HuH-7 (cell line): ENCODE measurements at places on chromosomes 2 and 18.

DNA sequence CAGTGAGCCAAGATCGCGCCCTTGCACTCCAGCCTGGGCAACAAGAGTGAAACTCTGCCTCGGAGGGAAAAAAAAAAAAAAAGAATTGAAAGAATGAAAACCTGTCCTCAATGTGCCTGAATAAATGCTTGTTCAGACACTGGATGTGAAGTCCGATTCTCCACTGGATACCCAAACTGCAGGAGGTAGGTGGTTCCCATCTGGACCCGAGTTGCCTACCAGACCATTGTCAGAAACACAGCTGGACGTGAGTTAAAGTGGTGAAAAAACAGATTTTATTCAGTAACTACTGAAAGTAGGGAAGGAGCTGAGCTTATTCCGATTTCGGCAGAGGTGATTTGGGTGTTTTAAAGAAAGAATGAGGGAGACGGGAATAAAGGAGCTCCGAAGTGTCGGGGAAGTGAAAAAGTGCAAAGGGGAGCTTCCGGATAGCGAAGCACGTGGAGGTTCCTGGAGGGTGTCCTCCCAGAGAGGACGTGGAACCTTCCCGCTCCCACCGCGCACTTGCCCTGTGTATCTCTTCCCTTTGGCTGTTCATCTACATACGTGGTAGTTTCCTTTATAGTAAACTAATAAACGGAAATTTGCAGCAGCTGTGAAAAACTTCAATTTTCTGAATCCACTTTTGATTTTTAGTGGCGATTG, 10.4 kb upstream of the ZDBF2 start:
- DNase-seq: no peak

DNA sequence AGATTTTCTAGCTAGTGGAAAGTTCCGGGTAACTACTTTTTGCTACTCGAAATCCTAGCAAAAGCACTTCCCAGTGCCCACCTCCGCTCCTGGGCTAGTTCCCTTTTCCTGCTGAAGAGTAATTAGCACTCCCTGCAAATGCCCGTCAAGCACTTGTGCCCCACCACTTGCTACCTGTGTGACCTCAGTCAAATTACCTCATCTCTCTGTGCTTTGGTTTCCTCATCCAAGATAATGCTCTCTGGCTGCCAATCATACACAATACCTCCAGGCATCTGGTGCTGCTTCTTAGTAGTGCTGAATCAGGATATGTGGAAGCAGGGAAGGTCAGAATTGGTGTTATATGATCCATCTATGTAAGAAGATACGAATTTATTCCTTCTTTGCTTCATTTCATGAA, 102.1 kb upstream of the CDCA7 start:
- no peak for DNase-seq

DNA sequence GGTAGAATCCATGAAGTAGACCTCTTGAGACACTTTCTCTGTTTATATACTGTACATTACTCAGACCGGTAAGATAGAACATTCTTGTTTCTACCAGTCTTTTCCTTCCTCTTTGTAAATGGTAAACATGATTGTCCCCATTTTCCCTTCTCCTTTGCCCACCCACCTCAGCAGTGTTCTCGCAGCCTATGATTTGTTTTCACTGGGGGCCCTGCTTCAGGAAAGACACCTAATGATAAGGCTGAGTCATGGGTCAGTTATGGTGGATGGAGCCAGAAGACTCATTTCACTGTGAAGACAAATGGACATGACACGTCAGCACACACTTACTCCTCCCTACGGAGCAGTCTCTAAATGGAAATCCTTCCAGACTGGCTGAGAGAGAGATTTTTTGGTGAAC, 23.7 kb downstream of the CENPO start:
- no peak for DNase-seq

DNA sequence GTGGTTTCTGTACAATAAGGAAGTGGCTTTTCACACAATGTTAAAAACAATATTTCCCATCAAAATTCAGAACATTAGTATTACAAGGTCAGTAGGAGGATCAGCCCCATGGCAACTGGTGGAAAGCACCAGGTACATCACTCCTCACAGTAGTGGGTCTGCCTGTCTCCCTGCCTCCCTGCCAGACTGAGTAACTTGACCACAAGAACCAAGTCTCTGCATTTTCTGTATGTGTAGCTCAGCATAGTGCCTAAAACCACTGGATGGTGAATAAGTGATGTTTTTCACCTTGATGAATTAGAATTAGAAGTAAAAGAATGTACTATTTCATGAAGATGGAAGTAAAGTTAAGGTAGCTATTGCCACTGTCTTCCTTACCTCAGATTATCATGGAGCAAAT, 4.1 kb upstream of the WDR7 start:
- no peak for DNase-seq

DNA sequence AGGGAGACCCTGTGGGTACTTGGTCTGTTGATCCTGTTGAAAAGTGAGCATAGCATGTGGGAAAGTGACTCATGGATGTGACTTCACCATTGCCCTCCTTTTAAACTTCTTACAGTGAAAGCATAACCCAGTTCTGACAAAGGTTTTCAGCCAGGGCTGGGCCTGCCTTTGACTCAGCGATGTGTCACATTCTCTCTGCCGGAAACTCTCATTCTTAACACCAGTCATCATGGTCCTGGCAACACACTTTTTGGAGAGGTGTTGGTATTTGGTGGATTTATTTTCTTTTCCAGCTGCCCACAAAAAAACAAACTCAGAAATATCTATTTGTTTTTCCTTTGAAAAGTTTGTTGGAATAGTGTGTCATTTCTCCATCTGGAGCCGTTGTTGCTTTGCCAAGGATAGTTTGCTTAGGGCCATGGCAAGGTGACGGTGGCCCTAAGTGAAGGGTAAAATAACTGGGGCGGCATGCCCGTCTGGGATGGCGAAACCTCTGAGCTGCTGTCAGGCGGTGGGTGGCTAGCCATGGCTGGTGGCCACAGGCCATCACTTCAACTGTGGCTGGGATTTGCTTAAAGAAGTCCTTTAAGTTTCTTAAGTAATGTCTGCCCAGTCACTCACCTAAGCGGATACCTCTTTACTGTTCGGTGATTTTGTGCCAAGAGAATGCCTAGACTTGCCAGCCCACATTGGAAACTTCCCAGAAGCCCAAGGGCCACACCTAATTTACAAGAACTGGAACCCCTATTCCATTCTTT, 123.3 kb downstream of the LTBP1 start:
- DNase-seq: no peak
